Foreskin fibroblast (primary cell): ENCODE measurements at places on chromosomes 3 and 15.
A peak's percentile ranks its signal among the peaks of the same experiment; 100 is the strongest.

- peak; percentile 68 for DNase-seq
Measured at GRCh38 chr3:30180310-30181177, 425.9 kb upstream of the TGFBR2 start.

DNA sequence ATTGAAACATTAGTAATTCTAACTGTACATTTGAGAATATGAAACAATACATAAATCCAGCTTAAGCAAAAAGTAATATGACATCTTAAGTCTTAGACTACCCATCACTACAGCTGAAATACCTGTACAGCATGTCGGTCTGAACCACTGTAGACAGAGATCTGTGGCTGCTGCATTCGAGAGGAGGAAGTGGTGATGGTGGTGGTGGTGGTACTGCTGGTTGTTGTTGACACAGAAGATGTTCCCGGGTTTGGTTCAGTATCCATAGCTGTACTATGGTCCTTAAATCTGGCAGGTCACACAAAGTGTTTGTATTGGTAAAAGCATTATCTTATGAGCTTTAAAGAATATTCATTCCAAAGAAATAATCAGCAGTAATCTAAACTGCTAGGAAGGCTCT is 2.9 kb downstream of the PHC3 start:
- no peak for DNase-seq

GRCh38 chr15:92915766-92916435 is 15.8 kb downstream of the CHD2 start:
- no peak for DNase-seq

- peak; percentile 60 for DNase-seq
Measured at GRCh38 chr15:57541805-57542504, 49.7 kb upstream of the MYZAP start.

- no peak for DNase-seq
Measured at GRCh38 chr3:193910886-193911738, 224.8 kb upstream of the HES1 start.

DNA sequence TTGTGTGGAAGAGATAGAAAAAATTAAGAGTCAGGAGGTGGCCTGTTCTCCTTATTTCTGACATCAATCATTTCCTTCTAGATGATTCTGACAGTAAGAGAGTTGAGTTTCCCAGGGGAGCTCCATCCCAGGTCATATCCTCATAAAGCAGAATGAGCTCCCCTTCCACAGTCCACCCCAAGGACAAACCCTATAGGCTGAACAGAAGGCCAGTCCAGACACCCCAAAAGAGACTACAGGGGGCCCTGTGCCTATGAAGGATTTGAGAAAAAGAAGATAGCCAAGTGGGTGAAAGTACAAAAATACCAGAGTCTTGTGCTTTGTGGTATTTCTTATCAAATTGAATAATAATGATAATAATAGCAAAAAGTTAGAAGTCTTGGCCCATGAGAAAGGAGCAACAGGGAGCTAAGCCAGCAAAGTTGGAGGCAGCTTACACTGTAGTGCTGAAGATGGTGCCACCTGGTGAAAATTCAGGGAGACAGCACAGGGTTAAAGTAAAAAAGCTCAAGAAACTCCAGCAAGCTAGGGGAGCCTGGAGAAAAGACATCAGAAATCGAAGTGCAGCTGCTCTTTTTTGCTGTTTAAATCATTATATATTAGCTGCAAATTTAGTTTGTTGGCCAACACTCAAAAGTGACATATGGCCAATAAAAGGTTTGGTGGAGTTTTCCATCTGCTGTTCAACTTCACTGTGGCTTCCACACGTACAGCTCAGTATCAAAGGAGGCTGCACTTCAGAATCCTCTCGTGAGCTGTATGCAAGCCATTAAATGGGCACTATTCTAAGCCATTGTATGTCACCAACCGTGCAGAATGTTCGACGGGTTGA is 35.8 kb upstream of the SLC24A5 start:
- DNase-seq = peak; percentile 20

DNA sequence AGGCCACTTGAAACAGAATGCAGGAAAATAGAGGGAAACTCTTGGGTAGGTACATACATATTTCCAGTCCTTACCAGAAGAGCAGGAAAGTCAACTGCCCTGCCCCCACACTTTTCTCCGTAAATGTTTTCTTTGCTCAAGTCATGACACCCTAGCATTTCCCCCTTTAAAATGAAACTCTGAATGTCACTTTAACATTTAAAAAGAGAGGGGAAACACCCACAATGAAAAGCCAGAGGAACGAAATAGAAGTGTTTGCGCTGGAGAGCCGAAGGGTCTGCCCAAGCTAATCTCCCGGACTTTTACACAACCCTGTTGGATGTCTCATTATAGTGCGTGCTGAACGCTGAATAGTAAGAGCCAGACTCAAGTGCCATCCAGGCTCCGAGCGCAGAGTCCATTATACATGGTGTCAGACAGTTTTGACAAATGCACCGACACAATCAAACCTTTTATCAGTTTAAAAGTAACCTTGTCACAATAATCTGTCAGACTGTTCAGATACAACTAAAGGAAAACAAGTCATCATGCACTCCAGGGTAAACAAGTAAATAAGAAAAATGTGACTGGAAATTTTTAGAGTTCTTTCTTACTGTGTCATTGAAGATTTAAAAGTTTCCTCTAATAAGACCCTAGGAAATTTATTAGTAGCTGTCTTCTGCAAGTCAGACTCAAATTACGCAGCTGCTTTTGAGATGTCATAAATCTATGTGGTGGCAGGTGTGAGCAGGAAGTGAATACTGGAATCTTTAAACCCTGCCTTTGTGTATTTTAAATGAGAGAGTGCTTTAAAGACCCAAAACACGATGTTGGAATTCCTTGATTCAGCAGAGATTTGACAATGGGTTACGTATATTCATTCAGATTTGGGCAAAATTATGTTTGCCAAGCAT is 159.8 kb downstream of the RBMS3 start:
- DNase-seq = no peak

- DNase-seq = peak; percentile 19
Measured at GRCh38 chr3:43755516-43756200, 64.9 kb downstream of the ABHD5 start.

- no peak for DNase-seq
Measured at GRCh38 chr3:6512172-6512800, 348.6 kb upstream of the GRM7 start.

DNA sequence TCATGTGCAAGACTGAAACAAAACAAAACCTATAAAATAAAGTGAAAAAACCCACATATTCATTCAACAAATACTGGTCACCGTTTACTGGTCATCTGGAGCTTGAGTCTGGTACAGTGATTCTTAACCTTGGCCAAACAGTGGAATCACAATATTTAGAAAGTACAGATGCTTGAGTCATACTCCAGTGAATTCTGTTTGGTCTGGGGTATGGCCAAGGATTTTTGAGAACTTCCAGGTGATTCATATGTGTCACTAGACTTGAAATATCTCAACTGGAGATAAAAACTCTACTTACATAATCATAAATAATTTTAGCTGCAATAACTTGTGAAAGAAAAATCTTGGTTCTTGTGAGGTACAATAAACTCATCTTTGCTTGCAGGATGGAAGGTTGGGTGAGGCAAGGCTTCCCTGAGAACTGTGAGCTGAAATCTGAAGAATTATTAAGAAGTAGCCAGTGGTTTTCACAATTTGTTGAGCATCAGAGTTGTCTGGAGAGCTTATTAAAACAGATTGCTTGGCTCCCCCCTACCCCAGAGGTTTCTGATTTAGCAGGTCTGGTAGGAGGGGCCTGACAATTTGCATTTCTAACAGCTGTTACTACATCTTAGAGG is 9.6 kb downstream of the NEK11 start:
- peak; percentile 57 for DNase-seq

GRCh38 chr3:74415731-74416130 is 198.7 kb downstream of the CNTN3 start:
- DNase-seq = no peak
